Naive thymus-derived CD4-positive, alpha-beta T cell (primary cell): ENCODE measurements at places on chromosomes 12 and 14.

DNA sequence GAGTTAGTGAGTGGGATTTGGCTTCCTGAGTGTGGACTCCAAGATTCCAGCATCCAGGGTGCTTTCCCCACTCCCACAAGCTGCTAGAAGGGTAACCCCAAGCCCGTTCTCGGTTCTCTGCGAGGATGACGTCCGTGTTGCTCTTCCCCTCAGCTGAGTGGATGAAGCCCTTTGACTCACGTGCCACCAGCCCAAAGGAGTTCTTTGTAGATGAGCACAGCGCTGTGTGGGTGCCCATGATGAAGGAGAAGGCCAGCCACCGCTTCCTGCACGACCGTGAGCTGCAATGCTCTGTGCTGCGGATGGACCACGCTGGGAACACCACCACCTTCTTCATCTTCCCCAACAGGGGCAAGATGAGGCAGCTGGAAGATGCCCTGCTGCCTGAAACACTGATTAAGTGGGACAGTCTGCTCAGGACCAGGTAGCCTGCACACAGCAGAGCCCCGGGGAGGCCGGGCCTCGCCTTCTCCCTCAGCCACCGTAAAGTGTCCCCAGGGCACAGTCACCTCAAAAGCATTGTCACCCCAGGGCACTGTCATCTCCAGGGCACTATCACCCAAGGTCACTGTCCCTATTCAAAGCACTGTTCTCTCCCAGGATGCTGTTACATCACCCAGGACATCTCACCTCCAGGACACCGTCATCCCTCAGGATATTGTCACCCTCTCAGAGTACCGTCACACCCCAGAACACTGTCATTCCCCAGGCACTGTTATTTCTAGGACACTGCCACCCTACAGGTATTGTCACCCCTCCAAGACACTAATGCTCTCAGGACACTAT, 31.3 kb downstream of the SERPINA3 start:
- DNase-seq: no peak

DNA sequence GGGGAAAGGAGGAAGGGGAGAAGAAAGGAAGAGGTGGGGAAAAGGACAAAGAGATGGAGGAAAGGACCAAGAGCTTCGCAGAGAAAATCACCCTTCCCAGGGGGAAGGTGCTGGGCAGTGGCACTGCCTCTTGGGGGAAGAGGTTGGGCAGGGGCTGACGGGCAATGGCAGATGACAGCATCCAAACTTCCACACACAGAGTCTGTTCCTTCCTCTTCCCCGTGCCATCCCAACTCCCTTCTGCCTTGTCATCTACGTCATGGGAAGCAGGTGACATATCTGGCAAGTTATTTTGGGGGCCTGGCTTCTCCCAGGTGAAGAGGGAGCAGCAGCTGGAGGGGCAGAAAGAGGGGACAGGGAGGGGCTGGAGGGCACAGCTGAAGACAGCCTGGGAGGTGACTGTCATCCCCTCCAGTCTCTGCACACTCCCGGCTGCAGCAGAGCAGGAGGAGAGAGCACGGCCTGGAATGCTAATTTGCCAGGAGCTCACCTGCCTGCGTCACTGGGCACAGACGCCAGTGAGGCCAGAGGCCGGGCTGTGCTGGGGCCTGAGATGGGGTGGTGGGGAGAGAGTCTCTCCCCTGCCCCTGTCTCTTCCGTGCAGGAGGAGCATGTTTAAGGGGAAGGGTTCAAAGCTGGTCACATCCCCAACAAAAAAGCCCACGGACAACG, 43.9 kb upstream of the IQSEC3 start:
- no peak for DNase-seq

DNA sequence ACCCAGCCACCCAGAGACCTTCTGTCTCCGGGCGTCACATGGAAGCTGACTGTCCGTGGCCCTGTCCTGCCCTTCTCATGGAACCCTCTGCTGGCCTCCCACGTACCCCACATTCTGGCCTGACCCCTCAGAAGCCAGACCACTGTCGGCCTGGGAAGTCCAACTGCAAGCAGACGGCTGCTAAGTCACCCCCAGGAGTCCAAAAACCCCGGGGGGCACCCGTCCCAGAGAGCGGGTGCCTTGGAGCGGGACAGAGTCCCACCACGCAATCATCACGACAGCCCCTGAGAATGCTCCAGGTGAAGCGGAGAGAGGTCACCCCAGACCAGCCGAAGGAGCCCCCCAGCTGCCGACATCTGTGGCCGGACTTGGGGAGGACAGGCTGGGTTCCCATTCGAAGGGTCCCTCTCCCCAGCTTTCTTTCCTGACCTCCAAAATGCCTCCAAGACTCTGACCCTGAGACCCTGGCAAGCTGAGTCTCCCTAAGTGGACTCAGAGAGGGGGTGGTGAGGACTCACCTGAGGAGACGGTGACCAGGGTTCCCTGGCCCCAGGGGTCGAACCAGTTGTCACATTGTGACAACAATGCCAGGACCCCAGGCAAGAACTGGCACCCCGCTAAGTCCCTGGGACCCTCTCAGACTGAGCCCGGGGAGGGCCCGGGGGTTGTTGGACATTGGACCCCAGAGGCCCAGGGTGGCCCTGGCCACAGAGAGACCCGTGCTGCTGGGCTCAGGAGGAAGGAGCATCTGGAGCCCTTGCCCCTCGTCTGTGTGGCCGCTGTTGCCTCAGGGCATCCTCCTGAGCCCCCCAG, 337.1 kb downstream of the TMEM121 start:
- DNase-seq: no peak

GRCh38 chr14:22848351-22849164, 12.2 kb downstream of the MMP14 start:
- DNase-seq: no peak

- no peak for DNase-seq
Measured at GRCh38 chr14:64612971-64613666, 63.4 kb downstream of the PPP1R36 start.

DNA sequence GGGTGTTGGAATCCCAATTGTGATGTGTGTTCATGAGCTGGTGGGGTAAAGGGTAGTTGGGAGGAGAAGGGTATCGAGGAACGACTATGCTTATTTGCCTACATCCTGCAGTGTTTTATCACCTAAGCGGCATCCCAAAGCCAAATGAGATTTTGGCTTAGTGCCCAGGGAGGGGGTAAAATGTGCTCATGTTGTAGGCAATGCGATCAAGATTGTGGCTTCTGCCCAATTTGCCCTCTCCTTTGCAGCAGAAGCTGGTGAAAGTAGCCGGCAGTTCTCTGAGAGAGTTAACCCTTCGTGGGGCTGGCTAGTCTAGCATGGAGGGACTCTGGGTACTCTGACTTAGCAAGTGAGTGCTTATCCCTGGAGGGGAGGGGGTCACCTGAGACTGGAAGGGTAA, 753 bp downstream of the RPH3A start:
- no peak for DNase-seq

- DNase-seq: no peak
Measured at GRCh38 chr12:123949770-123950165, 22.9 kb downstream of the CCDC92 start.

DNA sequence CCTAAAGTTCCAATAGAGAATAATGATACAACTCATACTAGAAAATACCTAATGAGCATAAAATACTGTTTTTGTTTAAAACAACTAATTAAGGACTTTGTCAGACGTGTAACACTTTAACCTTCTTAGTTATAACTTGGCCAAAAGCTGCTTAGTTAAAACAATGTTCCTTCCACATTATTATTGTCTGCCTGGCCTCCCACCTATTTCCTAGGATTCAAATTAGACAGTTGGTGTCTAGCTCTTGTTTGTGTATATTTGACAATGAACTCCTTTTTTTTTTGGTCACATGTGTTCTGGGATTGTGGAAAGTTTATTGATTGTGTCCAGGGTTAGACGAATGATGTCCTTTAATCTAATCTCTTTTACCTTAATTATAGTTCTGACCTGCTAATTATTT, 67.6 kb upstream of the PSMA6 start:
- no peak for DNase-seq

DNA sequence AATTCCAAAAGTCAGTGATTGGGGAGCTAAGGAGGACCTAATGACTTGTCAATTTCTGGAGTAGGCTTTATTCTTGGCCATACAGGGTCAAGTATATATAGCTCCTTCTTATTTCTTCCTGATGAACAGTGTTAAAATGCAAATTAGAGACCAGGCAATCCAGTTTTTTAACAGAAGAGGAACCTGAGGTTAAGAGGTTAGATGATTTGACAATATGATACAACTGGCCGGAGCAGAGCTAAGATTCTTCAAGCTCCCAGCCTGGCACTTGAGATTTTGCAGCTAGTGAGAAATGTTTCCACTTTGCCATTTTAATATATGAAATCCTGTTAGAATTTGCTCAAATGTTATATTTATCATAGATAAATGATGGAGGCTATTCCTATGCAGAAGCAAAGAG, 204.0 kb downstream of the SSPN start:
- DNase-seq: no peak

GRCh38 chr14:80239631-80240030, 28.3 kb upstream of the DIO2 start:
- no peak for DNase-seq

- no peak for DNase-seq
Measured at GRCh38 chr12:75738486-75738885, 227.1 kb upstream of the KRR1 start.

GRCh38 chr14:99257673-99258221, 14.2 kb downstream of the BCL11B start:
- peak; percentile 45 for DNase-seq

DNA sequence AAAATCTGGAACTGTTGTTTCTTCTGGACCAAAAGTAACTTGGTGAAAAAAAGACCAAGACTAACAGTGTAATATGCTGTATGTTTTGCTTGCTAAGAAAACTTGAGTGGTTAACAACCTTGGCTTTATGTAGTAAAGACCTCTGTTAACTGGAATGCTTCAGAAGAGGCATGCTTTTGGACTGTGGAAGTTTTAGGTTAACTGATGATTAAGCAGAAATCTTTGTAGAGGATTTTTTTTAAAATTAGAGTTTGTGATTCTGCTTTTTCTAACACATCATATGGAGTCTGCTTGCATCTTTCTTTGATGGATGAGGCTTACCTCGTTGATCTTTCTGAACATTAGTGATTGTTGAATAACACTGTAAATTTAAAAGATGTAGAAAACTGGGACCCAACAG, 17.5 kb downstream of the PELI2 start:
- DNase-seq: no peak

DNA sequence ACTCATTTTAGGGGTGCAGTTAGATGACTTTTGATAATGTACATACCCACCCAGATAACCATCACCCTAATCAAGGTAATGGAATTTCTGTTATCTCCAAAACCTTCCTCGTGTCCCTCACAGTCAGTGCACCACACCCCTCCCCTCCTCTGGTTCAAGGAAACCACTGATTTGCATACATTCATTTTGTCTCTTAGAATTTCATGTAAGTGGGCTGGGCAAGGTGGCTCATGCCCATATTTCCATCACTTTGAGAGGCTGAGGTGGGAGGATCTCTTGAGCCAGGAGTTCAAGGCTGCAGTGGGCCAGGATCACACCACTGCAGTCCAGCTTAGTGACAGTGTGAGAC, 15.7 kb downstream of the ADIPOR2 start:
- no peak for DNase-seq

- no peak for DNase-seq
Measured at GRCh38 chr14:55301437-55302121, 30.4 kb downstream of the FBXO34 start.

- no peak for DNase-seq
Measured at GRCh38 chr14:60599727-60600126, 49.5 kb downstream of the SIX1 start.

- no peak for DNase-seq
Measured at GRCh38 chr12:47747126-47747525, 11.6 kb downstream of the RAPGEF3 start.

DNA sequence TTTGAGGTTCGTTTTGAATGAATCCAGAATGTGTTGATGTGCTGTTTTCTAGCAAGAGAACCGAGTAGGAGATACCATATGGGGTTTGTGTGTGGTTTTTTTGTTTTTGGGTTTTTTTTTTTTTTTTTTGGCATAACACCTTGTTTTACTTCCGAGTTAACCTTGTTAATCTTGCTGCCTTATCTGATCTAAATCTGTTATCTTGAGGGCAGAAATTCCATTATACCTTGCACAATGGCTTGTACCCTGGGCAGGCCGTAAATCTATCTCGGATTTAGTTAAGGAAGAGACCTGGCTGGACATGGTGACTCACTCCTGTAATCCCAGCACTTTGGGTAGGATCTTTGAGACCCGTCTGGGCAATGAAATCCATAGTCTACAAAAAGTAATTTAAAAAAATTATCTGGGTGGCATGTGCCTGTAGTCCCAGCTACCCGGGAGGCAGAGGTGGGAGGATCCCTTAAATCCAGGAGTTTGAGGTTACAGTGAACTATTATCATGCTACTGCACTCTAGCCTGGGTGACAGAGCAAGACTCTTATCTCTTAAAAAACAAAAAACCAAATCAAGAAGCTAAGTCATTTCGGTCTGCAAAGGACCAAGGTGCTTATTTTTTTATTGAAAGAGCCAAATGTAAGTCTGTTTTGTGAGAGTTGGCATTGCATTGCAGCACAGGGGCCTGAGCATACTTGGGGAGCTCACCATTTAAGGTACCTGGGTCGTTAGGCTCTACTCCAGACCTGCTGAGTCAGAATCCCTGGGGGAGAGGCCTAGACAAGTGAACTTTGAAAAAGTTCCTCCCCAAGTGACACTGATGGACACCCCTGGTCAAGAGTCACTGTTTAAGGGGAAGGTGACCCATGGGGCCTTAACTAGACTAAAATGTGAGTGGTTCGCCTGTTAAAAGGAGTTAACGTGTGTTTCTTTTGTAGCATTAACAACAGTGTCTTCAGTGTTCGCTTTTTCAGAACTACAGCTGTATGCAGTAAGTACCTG, 6.7 kb downstream of the DLST start:
- no peak for DNase-seq

GRCh38 chr12:65205886-65206285, 36.5 kb downstream of the LEMD3 start:
- DNase-seq: no peak

GRCh38 chr14:95294834-95295599, 24.7 kb downstream of the CLMN start:
- DNase-seq: no peak

DNA sequence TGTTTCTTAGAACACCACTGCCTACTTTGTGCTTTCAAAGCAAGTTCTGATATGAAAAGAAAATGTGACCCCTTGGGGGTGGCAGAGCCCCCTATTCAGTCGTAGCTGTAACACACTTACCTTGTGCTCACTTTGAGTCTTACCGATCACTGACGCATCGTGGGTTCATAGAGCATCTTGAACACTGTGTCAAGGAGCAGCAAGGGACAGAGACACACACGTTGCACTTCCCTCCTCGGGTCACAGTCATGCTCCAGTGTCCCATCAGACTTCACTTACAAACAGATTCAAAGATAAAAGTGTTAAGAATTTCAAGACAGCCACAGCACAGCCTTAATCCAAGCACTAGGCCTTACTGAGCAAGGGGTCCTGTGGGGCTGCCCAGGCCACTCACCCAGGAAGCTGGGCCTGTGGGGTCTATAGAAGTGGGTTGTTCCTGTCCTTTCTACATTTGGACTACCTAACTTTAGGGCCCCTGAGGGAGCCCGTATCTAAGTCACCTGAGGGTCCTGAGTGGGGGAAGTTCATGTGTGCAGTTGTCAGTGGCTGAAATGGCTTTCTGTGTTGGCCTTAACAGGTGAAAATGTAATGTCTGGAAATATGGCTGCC, 75.4 kb upstream of the BDKRB2 start:
- DNase-seq: no peak

GRCh38 chr12:2640709-2641108, 154.1 kb upstream of the FKBP4 start:
- DNase-seq: no peak
